T-helper 17 cell (primary cell): ENCODE measurements at places on chromosomes 5 and 9.

- DNase-seq = no peak
Observed at GRCh38 chr9:129109537-129109903, 1.1 kb downstream of the CRAT start.

DNA sequence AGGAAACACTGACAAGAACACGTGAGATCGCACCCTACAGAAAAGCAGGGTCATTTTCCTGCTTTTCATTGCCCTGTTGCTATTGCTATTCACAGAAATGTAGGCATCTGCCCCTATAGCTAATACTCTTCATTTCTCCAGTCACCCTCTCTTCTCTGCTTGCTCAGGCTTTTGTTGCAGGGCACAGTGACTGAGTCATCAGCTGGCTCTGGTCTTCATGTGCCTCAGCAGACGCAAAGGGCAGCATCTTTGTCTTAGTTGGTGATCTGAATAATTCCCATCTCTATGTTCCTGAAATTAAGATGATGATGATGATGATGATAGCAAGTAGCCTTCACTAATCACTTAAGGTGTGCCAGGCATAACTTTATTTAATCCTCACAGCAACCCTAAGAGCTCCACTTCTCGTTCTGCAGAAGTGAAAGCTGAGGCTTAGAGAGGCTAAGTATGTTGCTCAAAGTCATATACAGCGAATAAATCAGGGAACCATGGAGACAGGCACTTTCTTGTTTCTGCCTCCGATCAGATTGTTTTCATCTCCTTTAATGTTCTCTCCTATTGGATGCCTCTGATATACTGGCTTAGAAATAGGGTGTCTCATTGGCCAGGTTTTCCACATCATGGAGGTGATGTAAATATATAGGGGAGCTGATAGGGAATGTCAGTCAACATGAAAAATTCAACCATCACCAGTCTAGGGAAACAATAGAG is 133.0 kb upstream of the STK32A start:
- DNase-seq = no peak

- no peak for DNase-seq
Observed at GRCh38 chr5:98095072-98095471, 678.4 kb upstream of the RGMB start.

DNA sequence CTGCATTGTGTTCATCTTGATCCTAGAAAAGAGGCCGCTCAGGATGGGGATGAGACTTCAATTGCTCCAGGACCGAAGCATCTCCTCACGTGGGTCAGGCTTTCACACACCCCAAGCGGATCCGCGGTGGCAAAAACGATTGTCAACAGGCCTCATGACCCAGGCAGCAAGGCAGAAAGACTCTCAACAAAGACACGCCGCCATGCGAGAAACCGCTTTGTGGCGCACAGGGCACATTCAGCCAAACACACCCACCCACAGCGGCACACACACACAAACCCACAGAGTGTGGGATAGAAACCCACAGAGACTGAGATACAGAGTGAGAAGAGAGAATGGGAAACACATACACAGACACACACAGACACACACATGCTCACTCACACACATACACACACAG is 483.4 kb downstream of the SPATA31A7 start:
- no peak for DNase-seq

GRCh38 chr5:40270274-40270845 is 409.4 kb upstream of the PTGER4 start:
- no peak for DNase-seq

DNA sequence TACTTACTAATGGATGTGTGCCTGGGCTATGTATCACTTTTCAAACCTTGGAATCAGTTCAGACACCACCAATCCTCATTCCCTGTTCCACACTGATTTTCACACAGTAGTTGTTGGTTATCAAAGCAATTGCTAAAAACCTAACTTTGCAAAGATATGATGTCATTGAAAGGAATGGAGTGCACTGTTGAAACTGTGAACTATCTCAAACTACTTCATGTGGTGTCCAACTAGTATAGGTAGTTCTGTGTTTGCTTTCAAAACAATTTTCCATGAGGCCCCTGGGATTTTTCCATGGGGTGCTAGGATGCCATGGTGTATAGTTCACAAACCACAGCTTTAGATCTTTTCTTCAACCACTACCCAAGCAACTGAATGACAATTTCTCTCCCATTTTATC is 17.8 kb downstream of the INIP start:
- DNase-seq = no peak

DNA sequence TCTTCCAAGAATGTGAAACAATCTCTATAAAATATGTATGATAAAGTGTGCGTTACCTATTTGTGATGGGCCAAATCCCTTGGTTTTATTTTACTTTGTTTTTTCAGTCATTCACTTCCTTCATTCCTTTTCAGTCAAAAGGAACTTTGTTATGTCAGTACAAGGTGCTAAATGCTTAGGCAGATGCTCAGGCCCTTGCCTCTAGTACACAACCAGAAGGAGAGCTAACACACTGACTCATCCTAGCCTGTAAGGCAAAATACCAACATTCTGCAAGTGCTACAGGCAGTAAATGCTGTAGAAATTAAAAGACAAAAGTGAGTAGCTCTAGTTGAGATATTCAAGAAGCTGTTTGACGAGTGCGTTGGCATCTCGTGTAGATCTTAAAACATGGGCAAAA is 49.4 kb downstream of the TRPM6 start:
- no peak for DNase-seq

- no peak for DNase-seq
Observed at GRCh38 chr5:32628049-32628844, 42.9 kb downstream of the SUB1 start.

DNA sequence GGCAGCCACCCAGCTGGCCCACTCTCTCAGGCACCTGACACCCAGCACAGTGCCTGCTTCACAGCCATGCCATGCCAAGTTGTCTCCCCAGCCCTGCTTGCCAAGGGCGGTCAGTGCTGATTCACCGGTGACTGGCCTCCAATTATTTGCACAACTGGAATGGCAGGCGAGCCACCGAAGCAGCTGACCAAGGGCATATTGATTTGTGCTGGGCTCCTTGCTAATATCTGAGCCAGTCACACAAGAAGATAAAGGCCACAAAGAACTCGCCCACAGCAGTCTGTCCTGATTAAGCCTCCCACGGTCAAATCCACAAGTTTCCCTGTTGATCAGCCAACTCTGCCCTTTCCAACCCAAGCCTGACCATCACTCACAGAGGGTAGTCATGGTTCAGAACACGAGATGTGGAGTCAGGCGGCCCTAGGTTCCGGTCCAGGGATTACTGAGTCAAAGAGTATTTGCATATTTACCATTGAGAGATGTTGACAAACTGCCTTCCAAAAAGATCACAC is 6.4 kb upstream of the EEIG1 start:
- no peak for DNase-seq

- DNase-seq = no peak
Observed at GRCh38 chr5:142537938-142538337, 148.0 kb downstream of the FGF1 start.

DNA sequence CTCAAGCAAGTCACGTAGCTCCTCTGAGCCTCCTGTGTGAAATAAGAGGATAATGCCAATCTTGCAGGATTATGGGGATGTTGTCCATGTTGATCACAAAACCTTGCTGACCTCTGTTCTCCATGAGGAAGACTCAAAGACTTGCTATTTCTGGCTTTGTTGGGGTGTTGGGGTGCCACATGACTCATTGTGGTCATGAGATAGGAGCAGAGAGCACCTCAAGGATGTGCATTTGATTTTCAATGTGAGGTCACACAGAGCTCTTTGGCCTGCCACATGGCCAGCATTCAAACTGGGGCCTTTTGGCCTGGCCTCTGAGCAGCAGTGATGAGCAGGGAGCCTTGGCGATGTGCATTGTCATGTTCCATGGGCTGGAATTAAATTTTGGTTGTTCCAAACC is 380.3 kb downstream of the GADD45G start:
- DNase-seq = no peak

GRCh38 chr5:133147815-133148567 is 96.2 kb downstream of the HSPA4 start:
- DNase-seq = no peak

GRCh38 chr5:144433893-144434292 is 263.2 kb downstream of the KCTD16 start:
- no peak for DNase-seq

- DNase-seq = no peak
Observed at GRCh38 chr9:13841746-13842462, 472.0 kb downstream of the NFIB start.

DNA sequence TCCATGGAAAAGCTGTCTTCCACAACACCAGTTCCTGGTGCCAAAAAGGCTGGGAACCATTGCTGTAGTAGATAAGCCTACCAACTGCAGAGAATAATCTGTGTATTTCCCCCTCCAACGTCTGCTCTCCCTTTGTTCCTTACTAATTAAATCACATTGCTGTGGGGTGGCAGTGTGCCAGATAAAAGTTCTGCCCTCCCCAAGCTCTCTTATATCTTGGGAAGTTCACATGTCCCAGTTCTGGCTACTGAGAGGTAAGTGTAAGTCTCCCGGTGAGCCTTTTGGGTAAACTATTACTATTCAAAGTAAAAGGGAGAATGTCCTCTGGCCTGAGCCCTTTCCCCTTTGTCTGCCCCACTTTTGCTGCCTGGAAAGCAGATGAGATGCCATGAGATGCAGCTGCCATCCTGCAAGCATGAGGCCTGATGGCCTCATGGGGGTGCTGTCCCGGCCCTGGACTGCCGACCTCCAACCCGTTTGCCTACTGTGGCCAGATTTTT is 14.7 kb downstream of the ENC1 start:
- no peak for DNase-seq

GRCh38 chr9:88875400-88876120 is 115.7 kb upstream of the S1PR3 start:
- no peak for DNase-seq

DNA sequence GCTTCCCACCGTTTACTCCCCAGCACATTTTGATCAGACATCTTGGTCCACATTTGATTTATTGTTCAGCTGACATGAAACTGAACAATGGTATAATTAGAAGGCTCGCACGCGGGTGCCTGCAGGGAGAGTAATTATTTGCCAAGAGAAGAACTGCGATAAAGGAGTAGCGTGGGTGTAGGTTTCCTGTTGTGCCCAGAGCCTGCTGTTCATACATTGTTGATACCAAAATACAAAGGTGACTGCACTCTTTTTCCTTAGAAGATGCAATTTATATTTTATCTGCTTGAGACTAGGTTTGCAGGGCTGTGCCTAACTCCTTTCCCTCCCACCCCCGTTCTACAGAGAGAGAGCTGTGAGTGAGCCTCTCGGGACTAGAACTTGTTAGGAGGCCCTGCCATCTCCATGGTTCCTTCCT is 241.8 kb upstream of the MSX2 start:
- no peak for DNase-seq

- no peak for DNase-seq
Observed at GRCh38 chr5:122142480-122143164, 13.3 kb downstream of the ZNF474 start.

DNA sequence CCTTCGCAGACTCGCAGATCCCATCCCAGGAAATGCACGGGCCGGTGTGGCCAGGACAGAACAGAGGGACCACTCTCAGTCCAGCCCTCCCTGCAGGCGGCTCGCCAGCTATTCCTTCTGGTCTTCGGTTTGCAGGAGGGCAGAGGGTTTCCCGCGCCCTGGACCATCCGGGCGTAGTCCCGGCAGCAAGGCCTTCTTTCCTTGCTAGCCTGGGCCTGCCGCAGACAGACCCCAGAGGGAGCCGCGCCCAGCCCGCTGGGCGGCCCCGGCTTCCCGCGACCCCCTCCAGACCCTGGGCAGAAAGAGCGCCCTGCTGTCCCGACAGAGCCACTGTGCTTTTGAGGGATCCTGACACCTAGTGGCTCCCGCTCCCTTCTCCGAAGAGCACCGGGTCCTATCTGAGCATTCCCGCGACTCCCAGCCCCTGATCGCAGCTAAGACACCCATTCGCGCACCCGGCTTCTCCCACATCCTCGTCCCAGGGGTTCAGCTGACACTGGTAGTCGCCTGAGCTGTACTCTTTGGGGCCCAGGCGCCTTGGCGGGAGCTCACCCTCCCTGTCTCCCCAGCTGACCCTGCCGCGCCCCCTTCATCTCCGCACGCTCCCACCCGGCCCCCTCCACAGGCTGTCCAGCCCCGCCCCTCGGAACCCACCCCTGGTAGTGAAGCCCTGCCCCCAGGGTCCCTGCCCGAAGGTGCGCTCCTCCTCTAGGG is 1.1 kb downstream of the CFAP90 start:
- no peak for DNase-seq

DNA sequence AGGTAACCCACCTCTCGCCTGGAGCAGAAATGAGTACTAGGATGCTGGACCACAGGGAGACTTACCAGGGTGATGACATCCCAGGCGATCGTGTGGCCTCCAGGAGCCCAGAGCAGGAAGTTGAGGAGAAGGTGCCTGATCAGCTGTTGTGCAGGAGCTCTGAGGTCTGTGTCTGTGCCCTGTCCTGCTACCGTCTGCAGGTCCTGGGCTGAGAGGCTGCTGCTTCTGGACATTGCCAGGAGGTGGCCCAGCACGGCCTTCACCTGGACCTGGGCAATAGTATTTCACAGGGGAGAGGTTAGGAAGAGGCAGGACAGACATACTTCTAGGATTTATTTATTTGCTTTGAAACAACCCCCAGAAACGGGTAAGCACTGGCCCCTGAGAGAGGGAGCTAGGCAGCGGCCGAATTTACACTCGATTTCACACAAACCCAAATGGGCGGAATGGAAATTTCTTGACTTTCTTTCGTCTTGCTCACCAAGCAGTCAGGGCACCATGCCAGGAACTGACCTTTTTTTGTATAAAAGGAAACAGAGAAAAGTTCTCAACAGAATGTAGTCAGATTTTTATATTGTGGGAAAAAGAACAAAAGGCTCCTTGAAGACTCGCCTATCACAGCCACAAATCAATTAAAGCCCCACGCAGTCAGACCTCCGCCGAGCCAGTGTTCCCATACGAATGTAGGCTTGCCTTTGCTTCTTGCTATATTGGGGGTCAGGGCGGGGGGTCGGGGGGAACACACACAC is 210.3 kb downstream of the FANCC start:
- no peak for DNase-seq

- no peak for DNase-seq
Observed at GRCh38 chr5:131505237-131505908, 129.7 kb downstream of the RAPGEF6 start.

DNA sequence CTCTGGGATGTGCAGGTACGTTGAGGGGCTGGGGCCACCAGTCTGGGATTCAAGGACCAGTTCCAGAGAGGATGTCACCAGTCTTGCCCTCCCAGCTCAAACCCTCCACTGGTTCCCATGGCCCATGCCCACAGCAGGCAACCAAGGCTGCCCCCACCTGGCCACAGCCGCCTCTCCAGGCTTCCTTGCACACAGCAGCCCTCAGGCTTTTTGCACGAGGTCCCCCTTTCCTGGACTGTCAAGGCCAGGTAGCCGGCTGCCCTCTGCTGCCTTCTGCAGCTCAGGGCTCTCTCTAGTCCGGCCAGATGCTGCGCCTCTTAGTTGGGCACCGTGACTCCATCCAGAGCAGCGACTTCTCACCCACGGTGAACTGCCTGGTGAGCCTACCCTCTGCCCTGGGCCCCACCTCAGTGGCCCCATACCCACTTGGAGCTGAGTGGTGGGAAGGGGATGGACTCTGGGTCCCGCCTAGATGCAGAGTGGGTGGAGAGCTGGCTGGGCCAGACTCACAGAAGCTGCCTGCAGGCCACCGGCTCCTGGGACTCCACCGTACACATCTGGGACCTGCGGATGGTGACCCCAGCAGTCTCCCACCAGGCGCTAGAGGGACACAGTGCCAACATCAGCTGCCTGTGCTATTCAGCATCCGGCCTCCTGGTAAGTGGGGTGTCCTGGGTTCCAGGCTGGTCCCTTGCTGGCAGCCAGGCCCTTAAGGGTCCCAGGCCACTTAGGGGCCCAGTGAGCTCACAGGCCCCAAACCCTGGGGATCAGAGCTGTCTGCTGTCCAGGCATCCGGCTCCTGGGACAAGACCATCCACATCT is 2.9 kb downstream of the WDR38 start:
- no peak for DNase-seq

- DNase-seq = no peak
Observed at GRCh38 chr5:108801776-108802175, 54.1 kb downstream of the FER start.
